Central memory CD8-positive, alpha-beta T cell (primary cell): ENCODE measurements at places on chromosomes 7 and 10.

GRCh38 chr10:90847436-90847835 lies 10.4 kb downstream of the HTR7 start:
- no peaks in the 10 kb centered on the region for H3K36me3 ChIP-seq
- H3K27ac ChIP-seq: no peak overlapping the region
- H3K4me1 ChIP-seq: no peaks in the 10 kb centered on the region
- H3K27me3 ChIP-seq: peaks cover 60% of the 10 kb centered on the region
- no peak overlapping the region for H3K4me3 ChIP-seq
- DNase-seq: no peak

DNA sequence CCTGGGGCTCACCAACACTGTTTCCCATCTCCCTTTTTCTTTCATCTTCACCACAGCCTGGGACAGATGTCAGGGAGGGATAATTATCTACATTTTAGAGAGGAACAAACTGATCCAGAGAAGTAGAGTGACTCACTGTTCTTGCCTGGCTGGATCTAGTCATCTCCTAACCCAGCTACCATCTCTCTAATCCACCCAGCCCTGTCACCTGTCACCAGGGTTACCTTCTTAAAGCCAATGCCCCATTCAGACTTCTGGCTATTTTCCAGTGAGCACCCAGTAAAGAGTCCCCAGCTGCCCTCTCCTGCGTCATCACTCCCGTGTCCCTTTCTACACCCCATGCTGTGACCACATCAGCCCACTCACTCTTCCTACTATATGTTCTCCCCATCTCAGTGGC lies 68.4 kb upstream of the DUSP5 start:
- no peak overlapping the region for H3K4me3 ChIP-seq
- DNase-seq: no peak
- H3K36me3 ChIP-seq: no peaks in the 10 kb centered on the region
- H3K27ac ChIP-seq: no peak overlapping the region

GRCh38 chr7:44375236-44375699 lies 49.9 kb upstream of the CAMK2B start:
- peaks cover 12% of the 10 kb centered on the region for H3K36me3 ChIP-seq
- H3K4me3 ChIP-seq: no peak overlapping the region
- no peak for DNase-seq
- H3K4me1 ChIP-seq: peaks cover 16% of the 10 kb centered on the region

DNA sequence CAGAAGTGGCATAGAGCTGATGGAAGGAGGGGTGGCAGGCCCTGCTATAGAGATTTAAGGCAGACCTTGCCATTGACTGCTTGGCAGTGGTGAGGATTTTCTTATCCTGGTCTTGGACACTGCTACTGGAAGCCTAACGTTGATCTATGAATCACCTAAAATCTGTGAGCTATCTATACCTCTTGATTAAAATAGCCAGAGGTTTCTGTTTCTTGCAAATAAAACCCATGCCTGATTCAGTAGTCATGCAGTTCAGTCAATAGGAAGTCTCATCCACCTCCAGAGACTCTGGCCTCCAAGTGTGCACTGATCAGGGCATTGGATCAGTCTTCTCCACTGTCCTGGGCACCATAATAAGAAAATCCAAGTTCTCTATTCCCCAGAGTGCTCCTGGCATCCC lies 286.5 kb downstream of the PTEN start:
- H3K27me3 ChIP-seq: no peaks in the 10 kb centered on the region
- H3K4me3 ChIP-seq: no peak overlapping the region
- H3K27ac ChIP-seq: no peak overlapping the region
- DNase-seq: no peak

- H3K36me3 ChIP-seq: peaks cover 7% of the 10 kb centered on the region
- DNase-seq: no peak
- H3K4me1 ChIP-seq: peaks cover 41% of the 10 kb centered on the region
These were observed 245.6 kb downstream of the MAD1L1 start for GRCh38 chr7:1987084-1987535.

GRCh38 chr7:155003092-155003375 lies at the start of gene PAXIP1:
PAXIP1 (minus strand) TSS chr7:155003124; CDS start chr7:155002929, 195 bp downstream.
- DNase-seq: peak; percentile 70
- peaks cover 14% of the 10 kb centered on the region for H3K4me1 ChIP-seq
- H3K27ac ChIP-seq: peak within 1 kb of the TSS; percentile 72
- H3K36me3 ChIP-seq: peaks cover 8% of the 10 kb centered on the region

- DNase-seq: no peak
- no peaks in the 10 kb centered on the region for H3K36me3 ChIP-seq
- H3K4me3 ChIP-seq: no peak overlapping the region
- H3K27me3 ChIP-seq: peaks cover 7% of the 10 kb centered on the region
These were observed 187.9 kb upstream of the AKR1E2 start for GRCh38 chr10:4638099-4638498.

- no peak for DNase-seq
- no peaks in the 10 kb centered on the region for H3K4me1 ChIP-seq
- no peak overlapping the region for H3K4me3 ChIP-seq
- H3K27me3 ChIP-seq: peaks cover 75% of the 10 kb centered on the region
These were observed 33.0 kb upstream of the GALNTL5 start for GRCh38 chr7:151923097-151923876.

DNA sequence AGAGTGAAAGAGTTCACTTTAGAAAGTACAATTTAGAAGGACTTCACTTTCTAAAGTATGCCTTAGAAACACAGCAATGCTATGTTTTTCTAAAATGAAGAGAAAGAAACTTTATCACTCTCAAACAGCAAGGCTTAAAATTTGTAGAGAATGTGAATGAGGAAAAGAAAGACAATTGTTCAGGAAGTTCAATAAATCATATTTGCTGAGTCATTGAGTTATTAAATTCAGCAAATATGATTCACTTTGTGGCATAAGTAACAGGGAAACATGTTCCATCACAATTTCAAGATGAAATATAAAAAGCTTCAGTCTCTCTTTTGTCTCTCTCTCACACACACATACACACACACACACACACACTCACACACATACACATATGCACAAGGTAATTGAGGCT lies 187.9 kb downstream of the PCDH15 start:
- no peak overlapping the region for H3K27ac ChIP-seq
- no peaks in the 10 kb centered on the region for H3K4me1 ChIP-seq
- no peaks in the 10 kb centered on the region for H3K36me3 ChIP-seq
- H3K27me3 ChIP-seq: no peaks in the 10 kb centered on the region
- H3K4me3 ChIP-seq: no peak overlapping the region
- no peak for DNase-seq

DNA sequence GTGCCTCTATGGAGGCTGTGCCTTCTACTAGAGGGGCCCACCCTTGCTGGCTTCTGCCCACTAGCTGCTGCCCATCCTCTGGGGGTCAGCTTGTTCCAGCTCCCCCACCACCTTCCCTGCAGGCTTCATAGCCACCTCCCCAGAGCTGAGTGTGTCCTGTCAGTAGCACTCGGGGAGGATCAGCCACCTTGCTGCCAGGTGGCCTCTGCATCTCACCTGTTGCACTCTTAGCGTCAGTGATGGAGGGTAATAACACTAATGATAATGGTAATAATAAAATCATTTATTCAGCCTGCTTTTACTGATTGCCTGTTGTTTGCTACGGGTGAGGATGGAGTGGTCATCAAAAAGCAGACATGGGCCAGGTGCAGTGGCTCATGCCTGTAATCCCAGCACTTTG lies 377.6 kb downstream of the LRMDA start:
- H3K36me3 ChIP-seq: no peaks in the 10 kb centered on the region
- no peak overlapping the region for H3K27ac ChIP-seq
- no peaks in the 10 kb centered on the region for H3K4me1 ChIP-seq
- no peak for DNase-seq
- H3K27me3 ChIP-seq: peaks cover 32% of the 10 kb centered on the region

DNA sequence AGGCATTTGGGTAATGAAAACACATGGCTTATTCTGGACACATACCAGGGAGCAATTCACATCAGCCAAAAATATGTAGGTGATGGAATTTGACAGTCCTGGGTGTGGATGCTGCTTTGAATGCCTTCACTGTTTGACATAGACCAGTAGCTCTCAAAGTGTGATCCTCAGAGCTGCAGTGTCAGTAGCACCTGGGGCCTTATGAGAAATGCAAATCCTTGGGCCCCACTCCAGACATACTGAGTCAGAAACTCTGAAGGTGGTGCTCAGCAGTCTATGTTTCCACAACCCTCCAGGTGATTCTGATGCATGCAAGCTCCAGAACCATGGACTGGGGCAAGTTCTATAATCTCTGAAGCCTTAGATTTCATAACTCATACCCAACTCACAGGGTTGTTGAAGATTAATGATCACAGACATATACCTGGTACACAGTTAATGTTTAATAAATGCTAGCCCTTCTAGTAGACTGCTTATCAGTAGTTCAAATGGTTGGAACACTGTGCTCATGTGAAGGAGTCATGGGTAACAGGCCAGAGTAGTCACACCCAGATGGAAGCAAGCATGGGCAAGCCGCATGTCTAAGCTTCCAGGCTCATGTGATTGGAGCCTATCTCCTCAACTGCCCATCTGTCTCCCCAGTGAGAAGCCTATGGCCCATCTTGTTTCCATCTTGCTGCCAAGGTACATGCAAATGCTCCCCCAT lies 715.7 kb downstream of the GRID1 start:
- H3K4me3 ChIP-seq: no peak overlapping the region
- no peak for DNase-seq
- no peak overlapping the region for H3K27ac ChIP-seq
- H3K36me3 ChIP-seq: no peaks in the 10 kb centered on the region
- H3K27me3 ChIP-seq: no peaks in the 10 kb centered on the region

DNA sequence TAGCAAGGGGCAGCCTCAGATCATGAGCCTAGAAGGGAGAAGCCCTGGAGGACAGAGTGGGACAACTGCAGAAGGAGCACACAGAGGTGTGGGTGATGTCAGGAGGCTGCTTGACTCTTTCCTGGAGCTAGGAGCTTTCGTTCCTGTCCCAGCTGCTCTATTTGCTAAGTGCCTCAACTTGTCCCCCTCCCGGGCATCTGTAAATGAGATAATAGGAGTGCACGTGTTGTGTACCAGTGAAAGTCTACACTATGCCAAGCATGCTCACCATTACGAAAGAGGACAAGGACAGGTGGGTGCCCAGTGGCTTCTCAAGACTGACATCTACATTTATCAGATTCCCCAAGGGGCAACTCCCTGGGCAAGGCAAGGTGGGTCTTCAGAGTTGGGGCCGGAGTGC lies 162.7 kb downstream of the KCNMA1 start:
- DNase-seq: no peak
- H3K27me3 ChIP-seq: peaks cover 9% of the 10 kb centered on the region
- H3K27ac ChIP-seq: no peak overlapping the region

GRCh38 chr10:105538874-105539273 lies 897.8 kb downstream of the SORCS3 start:
- H3K27me3 ChIP-seq: no peaks in the 10 kb centered on the region
- H3K4me1 ChIP-seq: no peaks in the 10 kb centered on the region
- no peak overlapping the region for H3K4me3 ChIP-seq

GRCh38 chr10:76543655-76544054 lies 1094.0 kb downstream of the KCNMA1 start:
- no peaks in the 10 kb centered on the region for H3K27me3 ChIP-seq
- H3K4me3 ChIP-seq: no peak overlapping the region
- no peak overlapping the region for H3K27ac ChIP-seq

GRCh38 chr10:31947144-31947926 lies 18.7 kb upstream of the ARHGAP12 start:
- no peak for DNase-seq
- H3K4me1 ChIP-seq: peaks cover 6% of the 10 kb centered on the region
- no peaks in the 10 kb centered on the region for H3K27me3 ChIP-seq
- H3K27ac ChIP-seq: no peak overlapping the region
- H3K4me3 ChIP-seq: no peak overlapping the region
- no peaks in the 10 kb centered on the region for H3K36me3 ChIP-seq

GRCh38 chr7:48052748-48053147 lies 17.4 kb downstream of the C7orf57 start:
- peak overlapping the region; percentile 76 for H3K27ac ChIP-seq
- H3K4me1 ChIP-seq: peaks cover 5% of the 10 kb centered on the region
- H3K36me3 ChIP-seq: peaks cover 3% of the 10 kb centered on the region

DNA sequence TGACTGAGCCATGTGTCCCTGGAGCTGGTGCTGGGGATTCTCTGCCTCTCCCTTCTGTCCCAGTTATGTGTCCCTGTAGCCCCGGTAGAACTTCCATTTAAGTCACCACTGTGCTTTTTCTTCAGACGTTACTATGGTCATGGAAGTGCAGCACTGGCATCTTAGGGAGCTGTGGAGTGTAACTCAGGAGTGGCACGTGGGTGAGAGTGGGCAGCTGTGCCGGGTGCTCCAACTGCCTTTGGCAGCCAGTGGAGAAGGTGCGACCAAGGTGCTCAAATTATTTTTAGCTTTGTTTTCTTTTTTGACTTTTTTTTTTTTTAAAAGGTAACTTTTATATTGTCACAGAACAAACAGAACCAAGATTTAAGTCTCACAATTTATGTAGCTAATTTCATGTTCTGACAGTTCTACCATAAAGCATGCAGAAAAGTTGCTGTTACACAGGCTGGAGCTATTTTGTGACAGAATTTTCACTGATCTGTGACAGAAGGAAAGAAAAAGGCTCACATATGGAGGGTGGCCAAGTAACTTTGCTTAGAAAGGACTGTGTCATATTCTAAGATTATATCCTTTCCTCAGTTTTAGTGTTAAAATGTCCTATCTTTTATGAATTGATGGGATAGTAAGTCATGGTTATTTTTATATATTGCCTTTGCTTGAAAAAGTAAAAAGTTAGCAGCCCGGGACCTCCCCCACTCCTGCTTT lies 73.9 kb downstream of the SH2D4B start:
- no peaks in the 10 kb centered on the region for H3K27me3 ChIP-seq
- no peak overlapping the region for H3K27ac ChIP-seq
- no peak for DNase-seq
- H3K4me1 ChIP-seq: no peaks in the 10 kb centered on the region

GRCh38 chr10:34187201-34187600 lies 627.9 kb downstream of the PARD3 start:
- H3K4me3 ChIP-seq: no peak overlapping the region
- no peak for DNase-seq
- H3K4me1 ChIP-seq: no peaks in the 10 kb centered on the region
- H3K27me3 ChIP-seq: peaks cover 27% of the 10 kb centered on the region
- H3K27ac ChIP-seq: no peak overlapping the region

DNA sequence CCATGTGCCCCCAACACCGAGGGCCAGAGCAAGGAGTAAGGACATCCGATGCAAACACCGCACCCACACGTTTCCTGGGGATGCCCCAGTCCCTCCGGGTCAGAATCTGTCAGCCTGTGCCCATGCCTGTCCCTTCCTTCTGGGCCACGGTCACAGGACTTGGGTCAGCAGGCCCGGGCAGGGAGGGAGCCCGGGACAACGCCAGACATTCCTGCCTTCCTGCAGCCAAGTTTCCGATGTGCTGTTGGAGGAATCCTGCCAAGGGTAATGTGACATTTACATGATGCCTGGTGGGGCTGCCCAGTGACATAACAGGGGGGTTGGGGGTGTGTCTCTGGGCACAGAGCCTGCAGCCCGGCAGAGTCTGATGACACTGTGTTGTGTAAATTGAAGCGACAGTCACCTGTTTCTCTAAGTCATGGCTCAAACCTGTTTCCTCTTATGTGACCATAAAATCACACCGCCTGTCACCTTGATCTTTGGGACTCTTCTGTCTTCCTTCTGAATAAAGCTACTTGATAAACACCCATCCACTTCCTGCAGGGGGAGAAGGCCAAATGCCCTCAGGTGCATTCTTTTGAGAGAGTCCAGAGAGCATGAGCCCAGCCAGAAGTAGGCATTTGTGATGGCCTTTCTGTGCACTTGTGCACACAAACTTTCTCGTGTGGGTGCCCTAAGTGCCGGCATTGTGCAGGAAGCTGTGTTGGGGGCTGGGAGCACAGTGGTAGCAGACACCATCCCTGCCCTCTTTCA lies 175.3 kb upstream of the RHEB start:
- no peak overlapping the region for H3K27ac ChIP-seq
- no peak overlapping the region for H3K4me3 ChIP-seq
- no peak for DNase-seq
- H3K36me3 ChIP-seq: peaks cover 6% of the 10 kb centered on the region
- H3K4me1 ChIP-seq: no peaks in the 10 kb centered on the region

GRCh38 chr10:59719374-59719773 lies 9.7 kb upstream of the SLC16A9 start:
- H3K4me3 ChIP-seq: no peak overlapping the region
- H3K27me3 ChIP-seq: peaks cover 39% of the 10 kb centered on the region
- no peaks in the 10 kb centered on the region for H3K36me3 ChIP-seq
